Muscle of arm (tissue), 14 donors: ENCODE measurements at places on chromosomes 2 and 18.

GRCh38 chr2:179104736-179105135, 54.8 kb upstream of the CCDC141 start:
- DNase-seq: no peak

GRCh38 chr18:56913941-56914340, 232.9 kb upstream of the BOD1L2 start:
- no peak for DNase-seq

- DNase-seq: no peak
Observed at GRCh38 chr2:128607440-128607839, 288.8 kb upstream of the HS6ST1 start.

DNA sequence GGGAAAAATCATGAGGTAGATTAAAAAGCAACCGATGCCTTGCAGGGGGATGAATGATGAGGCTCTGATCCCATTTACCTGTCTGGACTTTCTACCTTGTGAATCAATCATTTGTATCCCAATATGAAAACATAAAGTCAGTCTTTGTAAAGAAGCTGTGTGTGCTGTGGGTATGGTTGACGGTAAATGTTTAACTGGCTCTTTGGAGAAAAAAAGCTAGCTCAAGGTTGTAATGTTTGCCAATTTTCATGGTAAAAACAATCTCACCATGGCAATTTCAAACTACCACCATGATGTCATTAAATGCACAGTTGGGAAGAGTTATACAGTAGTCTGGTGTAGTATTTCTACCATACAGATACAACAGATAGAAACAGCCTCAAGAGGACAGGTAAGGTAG, 14.6 kb downstream of the TTR start:
- DNase-seq: no peak
